K562 (cell line): ENCODE measurements at places on chromosomes 3 and 15. TPM values are rescaled to one million over a fixed set of nuclear protein-coding genes. Genes with fewer than 3 reads are reported as not detected.

GRCh38 chr3:42490243-42490642 lies 12.2 kb upstream of the VIPR1 start:
- H3K4me1 ChIP-seq: no peaks in the 10 kb centered on the region
- peaks cover under 1% of the 10 kb centered on the region; the same call in 2 of the 3 replicates for H3K27me3 ChIP-seq
- no peaks in the 10 kb centered on the region for H3K36me3 ChIP-seq
- no peak overlapping the region for H3K4me3 ChIP-seq
- DNase-seq: no peak

DNA sequence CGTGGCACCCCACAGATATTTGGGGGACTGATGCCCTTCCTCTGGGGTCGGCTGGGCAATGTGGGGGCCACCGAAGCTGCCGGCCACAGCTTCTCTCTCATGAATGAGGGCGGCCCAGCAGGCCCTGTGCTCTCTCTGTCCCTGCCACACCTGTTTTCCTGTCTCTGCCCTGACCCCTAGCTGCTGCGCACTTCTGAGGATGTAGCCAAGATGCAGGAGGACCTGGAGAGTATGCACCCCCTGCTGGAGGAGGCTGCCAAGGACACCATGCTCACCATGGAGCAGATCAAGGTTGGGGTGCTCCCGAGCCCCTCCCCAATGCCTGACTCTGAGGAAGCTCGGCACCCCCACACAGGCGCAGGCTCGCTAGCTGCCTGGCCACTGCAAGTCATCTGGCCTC lies 59.7 kb downstream of the SEMA3G start:
- no peaks in the 10 kb centered on the region for H3K27me3 ChIP-seq
- peak; percentile 80 for DNase-seq
- H3K27ac ChIP-seq: no peak overlapping the region
- no peak overlapping the region for H3K4me3 ChIP-seq

Gene TGM5
- polyA plus RNA-seq: not detected in 2 replicates

Gene ACKR4
- not detected in 2 replicates for polyA plus RNA-seq

DNA sequence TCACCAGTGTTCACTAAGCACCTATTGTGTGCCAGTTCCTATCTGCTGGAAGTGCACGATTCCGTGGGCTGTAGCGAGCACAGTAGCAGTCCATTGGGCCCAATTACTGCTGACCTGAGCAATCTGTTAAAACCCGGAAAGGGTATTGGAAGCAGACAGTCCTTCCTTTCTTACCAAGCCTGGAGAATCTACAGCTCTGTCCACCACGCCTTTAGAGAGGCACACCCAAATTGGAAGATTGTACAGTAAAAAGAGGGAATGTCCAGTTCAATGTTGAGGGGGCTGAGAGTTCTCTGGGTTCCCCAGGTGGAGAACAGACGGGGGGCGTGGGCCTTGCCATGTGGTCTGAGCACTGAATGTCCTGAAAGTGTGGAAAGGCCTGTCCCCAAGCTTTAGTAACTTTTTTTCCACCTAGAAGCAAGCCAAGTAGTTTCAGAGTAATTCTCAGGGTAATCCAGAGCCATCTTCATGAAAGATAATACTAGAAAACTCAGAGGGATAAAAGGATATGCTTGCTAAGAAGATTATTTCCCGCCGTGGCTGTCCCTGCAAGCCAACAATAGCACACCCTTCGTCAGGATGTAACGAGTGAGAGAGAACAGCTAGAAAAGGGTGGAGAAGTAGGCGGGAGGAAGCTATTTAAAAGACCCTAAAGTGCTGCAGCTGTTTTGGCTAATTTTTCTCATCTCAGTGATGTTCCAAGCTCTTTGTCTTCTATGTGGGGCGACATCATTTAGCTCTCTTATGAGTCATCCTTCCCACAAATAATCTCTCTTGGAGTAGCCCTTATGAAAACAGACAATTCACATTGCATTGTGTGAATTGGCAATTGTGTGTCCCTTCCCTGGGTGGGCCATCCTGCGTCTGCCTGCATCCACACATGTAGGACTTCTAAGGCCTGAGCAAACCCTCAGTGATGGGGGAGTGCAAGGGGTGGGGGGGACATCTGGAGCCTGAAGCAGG lies 181.0 kb downstream of the ATG7 start:
- H3K27me3 ChIP-seq: no peaks in the 10 kb centered on the region
- no peak overlapping the region for H3K4me3 ChIP-seq
- no peaks in the 10 kb centered on the region for H3K4me1 ChIP-seq

GRCh38 chr3:50912746-50913145 lies 238.0 kb downstream of the DOCK3 start:
- no peaks in the 10 kb centered on the region; the same call in 1 of the 2 replicates for H3K27me3 ChIP-seq
- no peak overlapping the region for H3K27ac ChIP-seq
- H3K36me3 ChIP-seq: no peaks in the 10 kb centered on the region
- no peak overlapping the region for H3K4me3 ChIP-seq
- DNase-seq: no peak

DNA sequence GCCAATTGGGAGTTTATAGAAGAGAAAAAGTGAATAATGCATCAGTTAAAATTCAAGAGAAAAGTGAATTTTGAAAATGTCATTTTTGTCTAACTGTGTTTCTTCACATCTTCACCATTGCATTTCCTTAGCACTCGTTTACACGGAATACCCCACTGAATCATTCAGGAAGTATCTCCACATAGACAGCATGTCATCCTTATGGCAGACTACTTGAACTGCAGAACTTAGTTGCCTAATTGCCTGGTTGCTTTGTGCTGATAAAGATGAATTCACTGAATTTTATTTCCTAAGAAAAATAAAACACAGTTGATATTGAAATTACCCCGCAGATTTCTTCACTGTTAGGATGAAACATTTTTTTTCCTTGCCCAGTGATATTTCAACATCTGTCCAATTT lies 627.1 kb downstream of the ROBO1 start:
- H3K27me3 ChIP-seq: no peaks in the 10 kb centered on the region
- no peak overlapping the region for H3K27ac ChIP-seq
- H3K4me3 ChIP-seq: no peak overlapping the region
- H3K4me1 ChIP-seq: no peaks in the 10 kb centered on the region

Gene GALNT15
- polyA plus RNA-seq: not detected in 2 replicates

Gene ITIH1
- not detected in 2 replicates for polyA plus RNA-seq
